Thoracic aorta endothelial cell (primary cell): ENCODE measurements at places on chromosomes 3 and 15. TPM values are rescaled to one million over a fixed set of nuclear protein-coding genes. Genes with fewer than 3 reads are reported as not detected.

Gene MUC13
- total RNA-seq = under 0.01 TPM in 1 of 2 replicates, not detected in the other

Gene PLA2G4E
- total RNA-seq = not detected in 2 replicates

Gene ANKDD1A
- 1.5 and 2.0 TPM in 2 replicates for total RNA-seq

Gene P2RY14
- total RNA-seq = not detected in 2 replicates

Gene RBP2
- not detected in 2 replicates for total RNA-seq
